ENCODE measurements at places on chromosomes 5 and 9.

DNA sequence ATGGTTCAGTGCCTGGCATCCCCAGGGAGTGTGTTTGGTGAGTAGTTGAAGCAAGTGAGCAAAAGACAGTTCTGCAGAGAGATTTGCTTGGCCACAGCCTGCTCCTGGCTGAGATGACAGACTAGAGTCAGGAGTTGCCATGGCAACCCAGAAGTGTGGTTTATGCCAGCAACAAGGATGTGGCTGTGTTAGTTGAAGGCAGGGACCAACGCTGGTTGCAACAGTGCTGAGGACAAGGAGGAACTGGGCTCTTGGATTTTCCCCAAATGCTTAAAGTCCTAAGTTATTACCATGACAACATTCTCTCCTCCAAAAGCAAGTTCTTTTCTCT is 2.7 kb downstream of the NXNL2 start:
- peak; percentile 37 for DNase-seq

- DNase-seq, result no peak
Measured at GRCh38 chr5:181221105-181221791, 1.8 kb upstream of the TRIM41 start.

DNA sequence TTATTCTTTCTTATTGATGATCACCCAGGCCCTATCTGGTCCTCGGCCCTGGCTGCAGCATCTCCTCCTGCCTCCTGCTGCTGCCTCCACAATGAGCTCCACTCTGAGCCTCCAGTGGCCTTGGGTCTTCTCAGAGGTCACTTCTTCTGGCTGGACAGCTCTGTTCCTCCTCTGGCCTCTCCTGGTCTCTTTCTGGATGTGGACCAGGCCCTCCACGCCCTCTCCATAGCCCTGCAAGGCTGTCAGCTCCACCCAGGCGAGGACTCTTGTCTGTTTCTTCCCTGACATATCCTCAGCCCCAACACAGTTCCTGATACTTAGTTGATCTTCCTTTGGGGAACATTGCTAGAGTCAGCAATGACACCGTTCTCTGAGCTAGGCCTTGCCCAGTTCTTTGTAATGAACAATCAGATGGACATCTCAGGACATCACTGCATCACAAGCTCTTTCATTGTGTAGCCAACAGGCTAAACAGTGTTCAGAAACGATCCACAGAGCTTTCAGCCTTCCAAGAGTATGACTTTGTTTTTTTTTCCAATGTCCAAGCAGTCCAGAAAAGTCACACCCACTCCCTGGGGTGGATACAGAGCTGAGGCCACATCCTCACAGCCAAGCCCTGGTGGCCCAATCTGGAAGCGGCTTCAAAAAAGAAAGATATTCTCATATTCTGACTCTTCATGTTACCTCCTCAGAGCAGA is 62.5 kb upstream of the DNAH5 start:
- DNase-seq, result no peak

- no peak for DNase-seq
Measured at GRCh38 chr5:74953937-74954720, 87.9 kb upstream of the FAM169A start.

GRCh38 chr5:42570966-42571960 is 148.0 kb downstream of the GHR start:
- DNase-seq, result no peak

DNA sequence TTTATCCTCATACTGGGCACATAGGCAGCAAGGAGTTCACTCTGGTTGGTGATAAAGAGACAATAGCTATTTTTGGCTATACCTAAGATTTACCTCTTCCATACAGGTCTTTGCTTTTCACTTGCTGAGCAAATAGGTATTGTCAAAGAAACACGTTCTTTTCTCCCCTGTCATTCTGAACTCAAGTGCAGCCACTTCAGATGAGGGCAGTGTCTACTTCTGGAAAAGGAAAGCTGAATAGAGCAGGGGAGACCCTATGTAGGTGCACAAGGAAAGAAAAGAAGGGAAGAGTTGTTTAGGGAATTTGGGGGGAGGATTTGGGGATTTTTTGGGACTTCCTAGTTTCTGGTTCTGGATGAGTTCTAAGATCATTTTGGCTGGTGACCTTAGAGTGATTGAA is 109.6 kb downstream of the ATP10B start:
- no peak for DNase-seq

DNA sequence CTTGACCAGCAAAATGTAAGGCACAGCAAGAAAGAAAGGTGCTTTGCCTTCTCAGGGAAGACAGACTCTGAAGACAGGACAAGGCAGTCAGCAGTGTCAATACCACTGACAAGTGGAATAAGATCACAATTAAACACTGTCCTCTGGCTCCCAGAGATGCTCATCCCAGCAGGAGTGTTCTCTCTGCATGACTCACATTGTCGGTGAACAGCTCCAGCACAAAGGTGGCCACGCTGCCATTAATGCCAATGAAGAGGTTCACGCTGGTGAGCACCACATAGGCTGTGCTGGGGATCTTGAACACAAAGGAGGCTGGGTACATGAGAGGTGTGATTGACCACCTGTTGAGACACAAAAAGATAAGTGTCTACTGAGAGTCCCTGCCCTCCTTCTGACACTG is 31.9 kb downstream of the NIPSNAP3B start:
- DNase-seq, result no peak

GRCh38 chr5:102888483-102888882 is 133.4 kb downstream of the PAM start:
- DNase-seq, result no peak

- no peak for DNase-seq
Measured at GRCh38 chr5:138544181-138545134, 1.4 kb upstream of the ETF1 start.

GRCh38 chr9:1701113-1701512 is 314.0 kb upstream of the SMARCA2 start:
- DNase-seq, result no peak

GRCh38 chr9:15782106-15782505 is 229.3 kb downstream of the CCDC171 start:
- no peak for DNase-seq

DNA sequence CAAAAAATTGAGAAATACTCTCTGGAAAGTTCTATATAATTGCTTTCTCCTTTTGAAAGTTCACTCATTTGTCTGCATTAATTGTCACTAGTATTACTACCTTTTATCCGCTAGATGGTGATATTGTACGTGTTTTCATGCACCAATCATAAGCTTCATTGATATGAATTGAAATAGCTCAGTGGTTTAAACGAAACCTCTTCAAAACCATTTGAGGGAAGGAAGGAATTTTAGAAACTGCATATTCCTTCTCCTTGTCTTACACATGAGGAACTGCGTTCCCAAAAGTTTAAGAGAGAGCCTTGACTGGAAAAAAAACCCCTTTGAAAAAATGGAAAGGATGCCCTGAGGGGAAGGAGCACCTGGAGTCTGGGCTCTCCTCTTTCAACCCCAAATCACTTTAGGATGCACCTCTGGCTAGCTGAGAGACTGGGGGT is 98.6 kb downstream of the YTHDC2 start:
- no peak for DNase-seq

DNA sequence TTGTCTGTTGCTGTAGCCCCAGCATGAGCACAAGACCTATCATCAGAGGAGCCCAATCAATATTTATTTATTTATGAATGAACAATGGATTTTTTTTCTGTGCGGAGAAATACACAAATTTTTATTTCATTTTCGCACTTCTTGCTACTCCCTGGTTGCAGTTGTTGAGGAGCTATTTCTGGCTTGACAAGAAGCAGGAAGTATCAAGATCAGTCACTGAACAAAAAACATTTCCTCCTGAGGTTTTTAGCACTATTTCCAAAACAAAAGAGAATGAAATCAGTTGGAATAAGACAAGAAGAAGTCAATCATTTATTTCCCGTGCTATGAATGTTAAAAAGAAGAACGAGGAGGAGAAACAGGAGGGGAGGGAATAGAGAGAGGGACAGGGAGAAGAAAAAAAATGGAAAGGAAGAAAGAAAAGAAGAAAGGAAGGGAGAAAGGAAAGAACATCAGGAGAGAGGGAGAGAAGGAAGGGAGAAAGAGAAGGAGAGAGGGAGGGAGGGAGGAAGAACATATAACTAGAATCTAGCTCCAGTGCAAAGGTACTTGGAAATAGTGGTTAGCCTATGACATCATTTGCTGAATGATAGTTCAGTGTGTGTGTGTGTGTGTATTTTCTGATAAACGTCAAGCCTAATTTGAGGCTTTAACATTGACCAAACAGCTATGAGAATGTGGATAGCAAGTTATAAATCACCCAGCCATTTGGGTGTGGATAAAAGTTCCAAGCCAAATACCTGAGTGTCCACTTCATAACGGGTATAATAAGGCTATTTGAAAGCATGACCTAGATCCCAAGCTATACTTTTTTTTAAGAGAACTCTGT is 586.0 kb downstream of the EBF1 start:
- DNase-seq, result no peak

- no peak for DNase-seq
Measured at GRCh38 chr9:105376893-105377292, 70.9 kb upstream of the FSD1L start.

DNA sequence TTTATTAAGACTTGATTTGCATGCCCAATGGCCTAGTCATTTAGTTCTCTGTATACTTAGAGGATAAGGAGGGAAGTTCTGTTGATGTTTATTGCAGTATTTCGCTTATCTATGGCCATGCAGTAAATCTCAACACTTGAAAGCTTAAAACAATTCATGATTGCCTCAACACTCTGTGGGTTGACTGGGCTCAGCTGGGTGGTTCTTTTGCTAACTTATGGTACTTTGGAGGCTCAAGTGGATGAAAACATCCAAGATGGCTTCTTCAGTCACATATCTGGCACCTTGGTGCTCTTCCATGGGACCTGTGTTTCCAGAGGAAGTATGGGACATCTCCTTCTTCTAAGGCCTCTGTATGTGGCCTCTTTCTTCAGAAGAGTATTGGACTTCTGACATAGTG is 10.3 kb upstream of the ROR2 start:
- DNase-seq, result no peak

- DNase-seq, result peak; percentile 47
Measured at GRCh38 chr9:2015581-2016407, 647 bp downstream of the SMARCA2 start.

DNA sequence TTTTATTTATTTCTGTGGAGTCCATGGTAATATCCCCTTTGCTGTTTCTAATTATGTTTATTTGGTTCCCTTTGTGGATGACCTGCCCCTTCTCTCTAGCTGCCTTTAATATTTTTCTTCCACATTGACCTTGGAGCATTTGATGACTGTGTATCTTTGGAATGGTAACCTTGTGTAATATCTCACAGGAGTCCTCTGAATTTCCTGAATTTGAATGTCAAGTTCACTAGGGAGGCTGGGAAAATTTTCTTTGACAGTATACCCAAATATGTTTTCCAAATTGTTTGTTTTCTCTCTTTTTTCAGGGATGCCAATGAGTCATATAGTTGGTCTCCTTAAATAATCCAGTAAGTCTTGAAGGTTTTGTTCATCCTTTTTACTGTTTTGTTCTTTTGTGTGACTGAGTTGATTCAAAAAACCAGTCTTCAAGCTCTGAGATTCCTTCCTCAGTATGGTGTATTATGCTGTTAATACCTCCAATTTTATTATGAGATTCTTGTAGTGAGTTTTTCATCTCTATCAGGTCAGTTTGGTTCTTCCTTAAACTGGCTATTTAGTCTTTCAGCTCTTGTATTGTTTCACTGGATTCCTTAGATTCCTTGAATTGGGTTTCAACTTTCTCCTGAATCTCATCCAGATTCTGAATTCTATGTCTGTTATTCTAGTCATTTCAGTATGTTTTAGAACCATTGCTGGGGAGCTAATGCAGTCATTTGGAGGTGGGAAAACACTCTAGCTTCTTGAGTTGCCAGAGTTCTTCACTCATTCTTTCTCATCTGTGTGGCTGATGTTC is 349.0 kb upstream of the TARS1 start:
- no peak for DNase-seq
